ENCODE measurements at places on chromosomes 11 and 22.

GRCh38 chr11:128515826-128516778, 71.3 kb downstream of the ETS1 start:
- DNase-seq, result no peak

- no peak for DNase-seq
Observed at GRCh38 chr11:86749376-86749775, 51.0 kb upstream of the PRSS23 start.

DNA sequence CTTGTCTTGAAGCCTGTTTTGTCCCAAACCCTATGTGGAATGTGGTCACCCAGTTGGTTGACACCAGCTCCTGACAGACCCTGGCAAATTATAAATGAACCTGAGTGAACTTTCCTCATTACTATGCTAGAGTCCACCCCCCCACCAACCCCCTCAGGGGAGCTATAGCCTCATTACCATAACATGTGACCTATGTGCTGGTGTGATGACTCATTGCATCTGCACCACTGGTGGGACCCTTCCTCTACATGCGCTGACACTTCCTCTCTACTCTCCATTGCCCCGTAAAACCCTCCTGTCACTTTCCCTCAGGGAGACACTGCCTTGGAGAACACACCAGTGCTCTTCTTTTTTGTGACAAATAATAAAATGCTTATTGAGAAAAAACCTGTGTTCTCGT, 105.0 kb upstream of the SESN3 start:
- peak; percentile 43 for DNase-seq

DNA sequence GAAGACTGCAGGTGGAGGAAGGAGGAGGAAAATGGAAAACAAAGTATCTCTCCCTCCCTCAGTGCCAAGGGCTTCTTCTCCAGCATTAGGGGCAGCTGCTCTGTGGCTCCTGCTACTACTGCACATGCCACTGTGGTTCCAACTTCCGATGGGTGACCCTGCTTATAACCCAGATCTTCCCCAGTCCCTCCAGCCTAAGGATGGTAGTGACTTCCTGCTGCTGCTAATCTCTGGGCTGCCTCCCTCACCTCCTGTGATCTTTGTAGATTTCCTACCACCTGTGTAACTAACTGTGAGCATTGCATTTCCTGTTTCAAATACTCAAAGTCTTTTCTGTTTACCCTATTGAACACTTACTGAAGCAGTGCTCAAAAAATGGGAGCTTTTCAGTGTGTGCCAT, 28.7 kb upstream of the TRPC6 start:
- DNase-seq, result no peak

DNA sequence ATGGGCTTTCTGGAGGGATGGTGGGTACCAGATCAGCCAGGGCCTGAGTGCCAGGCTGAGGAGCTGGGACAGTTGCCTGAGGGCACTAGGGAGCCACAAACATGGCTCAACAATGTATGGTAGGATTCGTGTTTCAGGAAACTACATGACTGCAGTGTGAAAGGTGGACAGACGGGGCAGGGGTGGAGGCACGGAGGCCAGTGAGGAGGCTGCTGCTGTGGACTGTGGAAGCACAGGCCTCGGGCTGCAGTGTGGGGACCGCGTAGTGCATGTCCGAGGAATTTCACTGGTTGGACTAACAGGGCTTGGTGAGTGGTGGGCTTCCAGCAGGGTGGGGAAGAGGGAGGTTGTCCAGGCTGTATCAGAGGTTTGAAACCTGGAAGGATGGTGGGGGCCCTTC, 7.8 kb downstream of the P2RY2 start:
- DNase-seq, result no peak

- no peak for DNase-seq
Observed at GRCh38 chr11:832529-833113, at the start of gene CD151. TSS of gene CD151 (plus strand) at chr11:832952. CDS start at chr11:836070, 3,118 bp downstream.

GRCh38 chr11:74366576-74366975, 31.7 kb downstream of the PGM2L1 start:
- no peak for DNase-seq

Measured in CD14-positive monocyte (primary cell).